Pancreas (tissue), 10 donors: ENCODE measurements at places on chromosomes 13 and 19. TPM values are rescaled to one million over a fixed set of nuclear protein-coding genes. Genes with fewer than 3 reads are reported as not detected.

GRCh38 chr13:49424011-49424560 lies 19.8 kb downstream of the CAB39L start:
- DNase-seq = no peak
- H3K27ac ChIP-seq = no peak overlapping the region
- H3K27me3 ChIP-seq = no peaks in the 10 kb centered on the region
- no peaks in the 10 kb centered on the region for H3K36me3 ChIP-seq
- no peak overlapping the region for H3K4me3 ChIP-seq

DNA sequence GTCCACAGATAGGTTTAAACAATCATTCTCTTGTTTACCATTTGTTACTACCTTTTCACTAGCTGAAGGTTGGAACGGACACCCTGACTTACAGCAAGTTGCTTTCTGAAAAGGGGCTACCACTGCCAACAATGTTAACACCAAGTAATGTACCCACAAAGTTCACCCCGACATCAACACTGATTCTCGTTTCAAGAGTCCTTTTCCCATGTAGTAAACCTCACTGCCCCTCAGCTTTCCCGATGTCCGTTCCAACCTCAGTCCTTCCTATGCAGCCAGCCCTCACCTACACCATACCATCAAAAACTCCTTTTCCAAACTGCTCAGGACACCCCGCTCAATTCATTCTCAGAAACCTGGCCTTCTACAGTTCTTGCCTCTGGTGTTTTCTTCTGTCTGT lies 29.0 kb downstream of the PEG3 start:
- no peaks in the 10 kb centered on the region for H3K36me3 ChIP-seq
- DNase-seq = no peak
- no peaks in the 10 kb centered on the region for H3K4me1 ChIP-seq
- H3K4me3 ChIP-seq = no peak overlapping the region
- H3K27ac ChIP-seq = no peak overlapping the region

DNA sequence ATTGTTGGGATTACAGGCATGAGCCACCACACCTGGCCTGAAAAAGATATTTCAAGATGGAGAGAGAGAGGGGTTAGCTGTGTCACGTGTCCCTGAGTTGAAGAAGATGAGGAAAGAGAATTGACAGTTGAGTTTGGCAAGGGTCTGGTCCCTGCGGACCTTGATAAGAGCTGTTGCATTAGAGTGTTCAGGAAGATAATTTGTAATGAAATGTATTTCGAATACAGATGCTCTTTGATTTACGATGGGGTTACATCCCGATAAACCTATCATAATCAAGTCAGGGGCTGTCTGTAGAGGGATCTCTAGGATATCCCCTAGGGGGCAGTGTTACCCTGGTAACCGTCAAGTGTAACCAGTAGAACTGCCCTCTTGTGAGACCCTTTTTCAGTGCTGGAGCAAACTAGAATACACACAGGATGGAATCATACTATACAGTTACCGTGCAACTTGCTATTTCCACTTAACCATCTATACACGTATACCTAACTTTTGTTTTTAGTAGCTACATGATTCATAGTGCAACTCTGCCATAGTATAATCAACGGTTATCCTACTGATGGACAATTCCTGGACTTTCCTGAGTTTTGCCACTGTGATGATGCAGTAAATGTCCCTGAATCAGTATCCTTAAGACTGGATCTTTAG lies 1.5 kb upstream of the ELOF1 start:
- peak overlapping the region; percentile 92 for H3K4me3 ChIP-seq
- no peaks in the 10 kb centered on the region for H3K36me3 ChIP-seq
- no peaks in the 10 kb centered on the region for H3K27me3 ChIP-seq
- no peak overlapping the region for H3K27ac ChIP-seq

DNA sequence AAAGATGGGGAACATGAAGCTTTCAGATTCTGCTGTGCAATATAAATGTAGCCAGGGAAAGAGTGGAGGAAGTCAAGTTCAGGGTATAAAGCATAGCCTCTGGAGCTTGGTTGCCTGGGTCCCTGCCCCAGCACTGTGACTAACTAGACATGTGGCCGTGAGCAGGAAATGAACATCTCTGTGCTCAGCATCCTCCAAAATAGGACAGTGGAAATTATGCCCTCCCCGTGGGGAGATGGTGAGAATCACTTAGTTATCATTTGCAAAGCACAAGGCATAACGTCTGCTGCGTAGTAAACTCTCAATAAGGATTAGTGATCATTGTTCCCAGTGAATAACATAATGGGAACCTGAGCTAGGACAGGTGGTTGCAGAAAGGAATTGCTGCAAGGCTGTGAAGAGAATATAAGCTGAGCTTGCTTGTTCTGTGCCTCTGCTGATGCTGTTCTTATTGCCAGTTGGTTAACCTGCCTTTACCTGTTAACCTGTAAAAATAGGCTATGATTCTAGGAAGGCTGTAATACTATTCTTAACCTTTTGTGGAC lies 441.0 kb downstream of the COG6 start:
- no peak for DNase-seq
- H3K27ac ChIP-seq = no peak overlapping the region
- H3K4me3 ChIP-seq = no peak overlapping the region

DNA sequence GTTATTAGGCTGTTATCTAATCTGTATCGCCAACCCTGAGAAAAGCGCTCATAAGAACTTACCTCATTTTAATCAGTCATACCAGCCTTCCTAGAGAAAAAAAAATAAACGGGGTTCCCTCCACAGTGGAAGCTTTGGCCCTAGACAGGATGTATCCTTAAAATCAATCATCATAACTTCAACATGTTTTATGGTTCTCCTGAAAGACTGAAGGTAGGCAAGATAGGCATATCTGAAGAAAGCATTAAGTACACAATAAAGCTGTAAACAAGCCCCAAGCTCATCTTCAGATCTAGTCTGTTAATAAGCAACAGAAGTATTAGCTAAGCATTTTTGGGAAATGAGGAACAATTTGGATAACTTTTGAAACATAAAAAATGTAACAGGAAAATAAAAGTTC lies 18.7 kb upstream of the SERP2 start:
- no peaks in the 10 kb centered on the region for H3K36me3 ChIP-seq
- no peaks in the 10 kb centered on the region for H3K4me1 ChIP-seq
- H3K27ac ChIP-seq = no peak overlapping the region
- no peak for DNase-seq

The PLIN5 gene
- 59.0 TPM for total RNA-seq

The KIR3DL2 gene
- not detected for total RNA-seq

The DAND5 gene
- not detected for total RNA-seq
